ENCODE measurements at places on chromosomes 6 and 20.

DNA sequence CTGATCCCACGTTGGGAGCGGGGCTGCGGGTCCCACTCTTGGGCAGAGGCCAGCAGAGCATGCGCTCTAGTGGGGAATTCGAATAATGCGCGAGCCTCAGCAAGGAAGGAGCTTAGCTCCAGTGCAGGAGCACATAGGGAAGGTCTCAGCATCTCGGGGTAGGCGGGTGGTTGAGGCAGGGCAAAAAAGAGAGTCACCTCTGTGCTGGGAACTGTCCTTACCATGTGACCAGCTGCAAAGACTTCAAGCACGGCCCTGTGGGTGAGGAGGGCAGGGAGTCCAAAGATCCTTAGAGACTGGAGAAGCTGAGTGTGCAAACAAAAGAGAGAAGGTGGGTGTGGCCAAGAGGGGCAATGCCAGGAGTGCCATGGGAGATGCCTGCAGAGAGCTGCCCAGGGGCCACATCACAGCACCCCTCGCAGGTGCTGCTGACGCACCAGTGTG is 79.2 kb upstream of the CD93 start:
- DNase-seq = no peak

GRCh38 chr6:27507041-27507956 is 34.4 kb upstream of the ZNF184 start:
- no peak for DNase-seq

- no peak for DNase-seq
Observed at GRCh38 chr6:2911171-2911570, 8.1 kb upstream of the SERPINB9 start.

DNA sequence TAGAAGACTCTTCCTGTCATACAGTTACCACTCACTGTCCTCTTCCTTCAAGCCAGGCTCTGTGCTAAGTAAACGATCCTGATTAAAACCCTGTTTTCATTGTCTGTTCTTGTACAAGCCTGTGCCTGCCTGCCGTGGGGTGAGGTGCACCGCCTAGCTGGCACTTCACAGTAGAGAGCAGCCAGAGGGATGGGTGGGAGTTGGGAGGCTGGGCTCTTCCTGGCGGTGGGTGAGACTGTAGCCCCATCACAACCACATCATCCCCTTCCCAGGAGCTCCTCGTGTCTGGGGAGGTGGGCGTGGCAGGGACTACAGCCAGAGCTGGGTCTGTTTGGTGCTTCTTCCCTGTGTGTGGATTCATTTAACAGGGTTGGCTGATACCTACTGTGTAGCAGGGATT is 382.0 kb downstream of the TAF4 start:
- DNase-seq = no peak

GRCh38 chr20:12893653-12894052 is 115.1 kb upstream of the SPTLC3 start:
- no peak for DNase-seq

GRCh38 chr20:46237227-46237626 is 71.1 kb downstream of the CDH22 start:
- no peak for DNase-seq

Measured in NCI-H774 (cell line).